ENCODE measurements at places on chromosomes 2 and 18. TPM values are rescaled to one million over a fixed set of nuclear protein-coding genes. Genes with fewer than 3 reads are reported as not detected.
A peak's percentile ranks its signal among the peaks of the same experiment; 100 is the strongest.

DNA sequence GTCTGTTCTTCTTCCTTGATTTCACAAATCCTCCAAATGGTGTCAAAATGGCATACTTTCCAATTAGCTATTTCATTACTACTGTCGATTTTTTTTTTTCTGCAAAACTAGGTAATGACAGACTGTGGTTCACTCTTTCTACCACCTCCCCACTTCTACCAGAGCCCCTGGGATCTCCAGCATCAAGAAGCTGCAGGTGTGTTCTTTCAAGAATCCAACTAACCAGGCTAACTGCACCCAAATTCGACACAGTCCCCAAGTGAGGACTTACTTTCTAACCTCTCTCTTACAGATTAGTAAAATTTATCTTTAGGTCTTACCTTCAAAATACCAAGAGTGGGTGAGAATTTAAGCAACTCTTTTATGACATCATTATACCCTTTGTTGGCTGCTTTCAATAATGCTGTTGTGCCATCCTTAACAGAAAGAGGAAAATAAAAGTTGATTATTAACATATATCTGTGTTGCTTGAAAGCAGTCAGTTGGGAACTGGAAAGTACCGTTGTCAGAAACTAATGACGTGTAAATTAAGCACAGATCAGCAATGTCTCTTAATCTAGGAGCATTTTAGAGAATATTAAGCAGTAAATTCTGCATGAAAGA lies 31.2 kb upstream of the NPC1 start:
- H3K27me3 ChIP-seq: no peaks in the 10 kb centered on the region
- H3K27ac ChIP-seq: no peak overlapping the region
- no peak for DNase-seq
- peaks cover 28% of the 10 kb centered on the region for H3K4me1 ChIP-seq

GRCh38 chr2:172662099-172662498 lies 73.5 kb upstream of the RAPGEF4 start:
- H3K27ac ChIP-seq: no peak overlapping the region
- H3K4me3 ChIP-seq: no peak overlapping the region
- DNase-seq: no peak

- H3K36me3 ChIP-seq: no peaks in the 10 kb centered on the region
- H3K27me3 ChIP-seq: no peaks in the 10 kb centered on the region
- H3K4me3 ChIP-seq: no peak overlapping the region
- no peak overlapping the region for H3K27ac ChIP-seq
- no peaks in the 10 kb centered on the region for H3K4me1 ChIP-seq
- DNase-seq: no peak
Measured at GRCh38 chr18:74682141-74682990, 84.7 kb downstream of the ZNF407 start.

DNA sequence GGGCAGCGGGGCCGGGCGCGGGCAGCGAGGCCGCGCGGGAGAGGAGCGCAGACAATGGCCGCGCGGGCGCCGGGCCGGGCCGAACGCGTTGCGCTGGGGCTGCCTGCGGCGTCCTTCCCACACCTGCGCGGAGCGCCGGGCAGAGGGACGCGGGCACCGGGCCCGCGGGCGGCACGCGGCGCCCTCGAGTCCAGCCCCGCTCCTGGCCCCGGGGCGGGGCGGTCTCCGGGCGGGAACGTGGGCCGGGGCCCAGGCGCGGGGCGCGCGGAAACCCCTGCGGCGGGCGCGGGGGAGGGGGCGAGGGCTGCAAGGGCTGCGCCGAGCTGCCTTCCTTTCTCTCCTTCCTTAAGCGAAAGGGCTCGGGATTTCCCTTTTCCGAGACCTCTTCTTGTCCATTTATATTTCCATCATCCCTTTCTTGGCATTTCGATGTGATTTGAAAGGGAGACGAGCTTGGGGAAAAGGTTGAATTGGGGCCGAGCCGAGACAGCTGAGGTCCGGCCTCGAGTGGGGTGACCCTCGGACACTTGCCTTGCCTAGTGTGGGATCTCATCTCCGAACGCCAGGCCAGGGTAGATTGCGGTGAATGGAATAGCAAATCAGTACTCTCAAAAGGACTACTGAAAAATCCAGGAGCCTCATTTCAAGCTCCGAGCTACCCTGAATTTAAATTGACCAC lies 676 bp downstream of the KLHL23 start:
- peaks cover 9% of the 10 kb centered on the region for H3K4me1 ChIP-seq
- no peaks in the 10 kb centered on the region for H3K27me3 ChIP-seq
- H3K4me3 ChIP-seq: peak overlapping the region; percentile 55
- no peak overlapping the region for H3K27ac ChIP-seq
- DNase-seq: no peak

EN1 gene
- 0.17 TPM for total RNA-seq

GRCh38 chr18:35478520-35479435 lies 19.0 kb downstream of the INO80C start:
- no peak overlapping the region for H3K27ac ChIP-seq
- no peaks in the 10 kb centered on the region for H3K36me3 ChIP-seq
- no peak overlapping the region for H3K4me3 ChIP-seq
- H3K4me1 ChIP-seq: no peaks in the 10 kb centered on the region
- peak; percentile 68 for DNase-seq

DNA sequence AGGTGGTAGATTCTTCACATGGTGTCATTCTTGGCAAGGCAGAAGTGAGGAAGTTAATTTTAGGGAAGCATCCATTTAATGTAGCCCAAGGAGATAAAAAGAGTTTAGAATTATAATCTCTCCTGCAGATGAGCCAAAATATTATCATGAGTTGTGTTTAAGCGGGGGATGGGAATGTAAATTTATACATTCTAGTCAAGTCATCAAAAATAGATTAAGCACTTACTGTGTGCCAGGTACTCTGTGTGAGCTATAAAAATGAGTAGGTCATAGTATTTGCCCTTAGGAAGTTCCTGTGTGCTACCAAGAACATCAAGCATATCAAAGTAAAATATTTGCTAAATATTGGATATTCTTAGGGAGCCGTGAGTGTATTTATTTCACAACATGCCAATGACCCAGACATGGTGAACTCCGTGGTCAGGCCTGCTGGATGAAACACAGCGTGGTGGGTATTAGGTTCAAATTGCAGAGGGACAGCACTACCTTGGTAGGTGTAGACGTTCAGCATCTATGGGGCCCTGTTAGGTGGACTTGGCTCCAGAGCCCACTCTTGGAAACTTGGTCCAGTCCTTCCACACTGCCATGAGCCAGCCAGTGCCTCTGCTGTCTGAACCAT lies 37.4 kb downstream of the MEIS1 start:
- peaks cover 33% of the 10 kb centered on the region for H3K36me3 ChIP-seq
- no peaks in the 10 kb centered on the region for H3K27me3 ChIP-seq
- peaks cover 37% of the 10 kb centered on the region for H3K4me1 ChIP-seq

GRCh38 chr2:69741229-69741574 lies 732 bp upstream of the ANXA4 start:
- peak overlapping the region; percentile 52 for H3K4me3 ChIP-seq
- H3K36me3 ChIP-seq: no peaks in the 10 kb centered on the region
- H3K27ac ChIP-seq: peak overlapping the region; percentile 81
- peak; percentile 80 for DNase-seq
- no peaks in the 10 kb centered on the region for H3K27me3 ChIP-seq

NETO1 gene
- not detected for total RNA-seq

CRYBA2 gene
- 6.8 TPM for total RNA-seq

MDH1B gene
- total RNA-seq: 3.3 TPM

EMILIN1 gene
- total RNA-seq: 210 TPM
